ENCODE measurements at places on chromosomes 2 and 18. TPM values are rescaled to one million over a fixed set of nuclear protein-coding genes. Genes with fewer than 3 reads are reported as not detected.

DPP10 gene
- not detected for total RNA-seq

SPHKAP gene
- not detected for total RNA-seq

SERPINB3 gene
- not detected for total RNA-seq

TACR1 gene
- not detected for total RNA-seq

EIF2B4 gene
- 52.1 TPM for total RNA-seq

SERPINB11 gene
- not detected for total RNA-seq

MOB1A gene
- total RNA-seq, result 192 TPM

DHRS9 gene
- 0.11 TPM for total RNA-seq

GPATCH11 gene
- 15.5 TPM for total RNA-seq

BCL11A gene
- 0.03 TPM for total RNA-seq

CUL3 gene
- total RNA-seq, result 94.7 TPM

TUBB8B gene
- 3.9 TPM for total RNA-seq

CROCC2 gene
- total RNA-seq, result not detected

CIB4 gene
- not detected for total RNA-seq

REG3G gene
- not detected for total RNA-seq

SCG2 gene
- total RNA-seq, result 5.0 TPM

SLC39A10 gene
- total RNA-seq, result 16.0 TPM

NAT8 gene
- not detected for total RNA-seq

BOK gene
- 338 TPM for total RNA-seq

ITGB6 gene
- total RNA-seq, result not detected

CCDC141 gene
- total RNA-seq, result not detected

RIT2 gene
- not detected for total RNA-seq

Measured in SJSA1 (cell line).